ENCODE measurements at places on chromosomes 1 and 21.

DNA sequence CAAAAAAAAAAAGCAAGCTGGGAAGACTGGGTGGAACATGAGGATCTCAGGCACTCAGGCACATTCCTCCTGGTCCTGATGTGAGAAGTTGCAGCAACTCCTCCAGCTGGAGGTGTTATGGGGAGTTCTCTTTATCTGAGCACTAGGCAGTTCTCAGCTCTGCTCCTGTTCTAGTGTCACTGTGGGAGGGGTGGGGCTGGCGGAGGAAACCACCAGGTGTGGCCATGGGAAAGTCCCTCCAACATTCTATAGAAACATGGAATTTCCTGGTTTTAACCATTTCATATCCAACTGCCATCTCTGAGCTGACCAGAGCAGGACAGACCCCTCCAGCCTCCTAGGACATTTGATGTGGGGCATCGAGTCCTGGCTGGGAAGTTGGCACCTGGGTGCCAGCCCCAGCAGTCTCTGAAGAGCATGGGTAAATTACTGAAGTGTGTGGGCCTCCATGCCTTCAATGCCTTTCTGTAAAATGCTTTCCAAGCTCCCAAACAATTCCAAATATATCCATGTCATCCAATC is 804 bp upstream of the IKBKE start:
- DNase-seq = no peak

GRCh38 chr1:25944986-25945385 is 38.8 kb upstream of the STMN1 start:
- DNase-seq = no peak

GRCh38 chr1:204896787-204897469 is 26.3 kb downstream of the NFASC start:
- DNase-seq = no peak

GRCh38 chr21:15063081-15063813 is 1.6 kb downstream of the NRIP1 start:
- peak; percentile 48 for DNase-seq

- no peak for DNase-seq
Measured at GRCh38 chr1:199720496-199720895, 307.0 kb upstream of the NR5A2 start.

GRCh38 chr1:93111065-93111464 is 32.0 kb downstream of the MTF2 start:
- DNase-seq = no peak

GRCh38 chr21:40318371-40318770 is 451.1 kb downstream of the PCP4 start:
- DNase-seq = peak; percentile 12

All from retina (tissue), 1 donor.